ENCODE measurements at places on chromosomes 12 and 14.

- no peak for DNase-seq
Measured at GRCh38 chr12:75630091-75630490, 118.7 kb upstream of the KRR1 start.

- no peak for DNase-seq
Measured at GRCh38 chr14:55255979-55256378, 15.2 kb upstream of the FBXO34 start.

DNA sequence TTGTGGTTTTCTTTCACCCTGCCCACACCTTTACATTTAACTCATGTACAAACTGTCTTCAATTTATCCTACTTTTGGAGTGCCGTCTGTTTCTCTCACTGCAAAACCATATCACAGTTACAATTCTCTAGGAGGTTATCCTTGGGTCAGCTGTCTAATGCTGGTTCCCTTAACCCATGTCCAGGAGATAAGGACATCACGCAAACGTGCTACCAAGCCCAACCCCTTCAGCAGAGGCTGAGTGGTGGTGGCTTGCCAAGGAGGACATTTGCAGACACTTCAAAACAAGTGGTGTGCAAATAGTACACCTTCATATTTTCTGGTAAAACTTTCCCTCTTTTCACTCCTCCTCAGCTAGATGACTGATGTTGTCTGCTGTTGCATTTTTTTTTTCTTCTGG is 167.9 kb downstream of the PAX9 start:
- no peak for DNase-seq

GRCh38 chr12:115294453-115295133 is 610.6 kb upstream of the TBX3 start:
- no peak for DNase-seq

DNA sequence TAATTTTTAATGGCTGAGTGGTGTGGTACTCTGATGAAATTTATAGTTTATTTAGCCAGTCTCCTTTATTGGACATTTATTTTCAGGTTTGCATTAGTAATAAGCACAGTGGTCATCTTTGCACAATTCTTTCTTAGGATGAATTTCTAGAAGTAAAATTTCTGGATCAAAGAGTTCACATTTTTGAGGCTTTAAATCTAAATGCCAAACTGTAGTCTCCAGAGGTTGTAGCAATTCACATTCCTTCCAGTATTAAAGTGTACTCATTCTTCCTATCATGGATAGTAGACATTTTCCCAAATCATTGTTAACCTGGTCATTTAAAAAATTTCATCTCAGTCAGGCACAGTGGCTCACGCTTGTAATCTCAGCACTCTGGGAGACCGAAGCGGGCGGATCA is 24.8 kb downstream of the SLC39A9 start:
- no peak for DNase-seq

- DNase-seq, result no peak
Measured at GRCh38 chr14:81309511-81309910, 88.8 kb upstream of the GTF2A1 start.

- no peak for DNase-seq
Measured at GRCh38 chr12:38954238-38954873, 49.0 kb upstream of the CPNE8 start.

DNA sequence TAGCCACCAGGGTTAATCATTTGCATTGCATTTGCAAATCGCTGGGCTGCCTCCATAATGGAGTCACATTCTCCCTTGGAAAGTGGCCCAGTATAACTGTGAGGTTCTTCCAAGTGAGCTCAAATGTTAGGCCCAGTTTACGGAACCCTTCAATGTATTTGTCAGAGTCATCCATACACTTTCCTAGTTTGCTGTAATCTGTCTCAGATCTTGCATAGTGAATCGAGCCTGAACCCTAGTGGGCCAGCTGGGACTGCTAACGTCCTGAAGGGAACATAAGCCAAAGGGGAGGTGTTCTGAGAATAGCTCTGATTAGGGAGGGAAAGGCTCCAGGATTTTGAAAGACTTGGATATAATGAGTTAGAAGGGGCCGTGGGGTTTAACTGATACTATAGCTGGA is 406.3 kb downstream of the SLC6A15 start:
- no peak for DNase-seq

DNA sequence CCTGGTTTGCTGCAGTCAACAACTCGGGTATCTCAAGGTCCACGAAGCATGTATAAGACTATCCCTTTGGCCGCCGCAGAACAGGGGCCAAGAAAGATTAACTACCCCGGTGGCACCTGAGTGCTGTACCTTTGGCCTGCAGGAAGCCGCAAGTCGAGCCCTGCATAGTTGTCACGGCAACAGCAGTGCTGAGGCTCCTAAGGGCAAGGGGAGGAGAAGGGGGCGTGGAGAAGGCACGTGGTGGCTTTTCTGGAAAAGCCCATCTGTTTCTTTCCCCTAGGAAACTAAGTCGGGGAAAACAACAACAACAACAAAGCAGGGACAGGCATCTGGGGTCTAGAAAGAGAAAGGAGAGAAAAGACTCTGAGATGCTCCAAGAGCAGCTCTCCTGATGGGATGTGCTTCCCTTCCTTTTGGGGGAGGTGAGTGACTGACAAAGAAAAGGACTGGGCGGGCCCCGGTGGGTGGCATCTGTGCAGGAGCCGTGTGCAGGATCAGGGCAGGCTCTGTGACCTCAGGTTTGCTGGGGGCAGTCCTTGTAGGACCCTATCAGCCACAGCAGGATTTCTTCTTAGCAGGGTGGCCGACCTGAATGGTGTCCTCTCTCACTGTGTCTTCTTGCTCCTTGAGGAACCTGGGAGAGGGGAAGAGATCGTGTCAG is 123.9 kb downstream of the PRMT8 start:
- DNase-seq, result no peak

- DNase-seq, result no peak
Measured at GRCh38 chr12:91272461-91273063, 89.9 kb upstream of the DCN start.

DNA sequence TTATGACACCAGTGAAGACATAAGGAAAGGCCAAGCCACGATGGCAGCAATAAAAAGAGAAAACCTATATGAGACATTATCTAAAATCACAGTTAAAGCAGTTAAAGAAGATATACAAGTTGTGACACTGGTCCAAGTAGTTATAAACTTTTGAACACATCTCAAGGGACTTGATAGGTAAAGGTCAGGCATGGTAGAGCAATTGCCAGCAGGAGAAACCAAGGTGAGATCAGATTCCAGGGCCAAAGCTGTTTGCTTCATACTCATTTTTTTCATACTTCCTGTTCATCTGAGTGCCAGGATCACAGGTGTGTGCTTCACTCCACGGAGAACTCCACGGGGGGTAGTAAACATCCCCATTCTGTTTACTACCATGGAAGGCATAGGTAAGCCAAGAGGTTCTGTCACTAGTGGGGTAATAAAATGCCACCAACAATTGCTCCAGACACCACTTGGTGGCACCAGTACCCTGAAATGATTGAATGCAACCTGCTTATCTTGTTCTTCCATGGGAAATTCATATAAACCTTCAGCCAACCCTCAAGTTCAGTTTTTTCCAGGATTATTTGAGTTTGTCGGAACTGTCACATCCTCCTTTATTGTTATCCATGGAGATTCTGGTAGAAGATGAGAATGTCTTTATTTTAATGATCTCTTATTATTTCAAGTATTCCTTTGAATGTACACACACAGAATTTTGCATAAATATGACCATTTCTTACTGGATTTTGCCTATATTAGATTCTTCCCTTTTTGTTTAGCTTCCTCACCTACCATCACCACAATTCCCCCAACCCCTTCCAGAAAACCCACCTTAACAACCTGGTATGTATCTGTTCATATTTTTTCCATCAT is 59.2 kb upstream of the TSPAN8 start:
- no peak for DNase-seq

- DNase-seq, result peak; percentile 69
Measured at GRCh38 chr12:19382111-19382526, 57.2 kb upstream of the AEBP2 start.

DNA sequence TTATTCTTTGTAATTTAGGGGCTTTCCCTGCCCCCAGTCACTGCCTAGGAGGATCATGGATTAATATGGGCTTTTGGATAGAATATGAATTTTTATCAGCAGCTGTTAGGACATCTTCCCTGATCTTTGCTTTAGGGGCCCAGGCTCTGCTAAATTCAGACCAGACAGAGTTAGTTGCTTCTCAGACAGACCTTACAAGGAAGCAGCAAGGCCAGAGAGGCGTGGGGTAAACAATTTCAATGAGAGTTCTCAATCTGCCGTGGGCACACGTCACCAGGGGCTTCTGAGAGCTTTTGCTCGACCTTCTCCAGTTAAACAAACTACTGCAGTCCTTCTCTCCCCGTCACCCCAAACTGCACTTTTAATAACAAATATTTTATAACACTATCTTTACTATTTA is 27.7 kb downstream of the FGF6 start:
- no peak for DNase-seq

GRCh38 chr12:122250047-122250446 is 16.2 kb downstream of the VPS33A start:
- DNase-seq, result no peak
